ENCODE measurements at places on chromosomes 5 and 9.

DNA sequence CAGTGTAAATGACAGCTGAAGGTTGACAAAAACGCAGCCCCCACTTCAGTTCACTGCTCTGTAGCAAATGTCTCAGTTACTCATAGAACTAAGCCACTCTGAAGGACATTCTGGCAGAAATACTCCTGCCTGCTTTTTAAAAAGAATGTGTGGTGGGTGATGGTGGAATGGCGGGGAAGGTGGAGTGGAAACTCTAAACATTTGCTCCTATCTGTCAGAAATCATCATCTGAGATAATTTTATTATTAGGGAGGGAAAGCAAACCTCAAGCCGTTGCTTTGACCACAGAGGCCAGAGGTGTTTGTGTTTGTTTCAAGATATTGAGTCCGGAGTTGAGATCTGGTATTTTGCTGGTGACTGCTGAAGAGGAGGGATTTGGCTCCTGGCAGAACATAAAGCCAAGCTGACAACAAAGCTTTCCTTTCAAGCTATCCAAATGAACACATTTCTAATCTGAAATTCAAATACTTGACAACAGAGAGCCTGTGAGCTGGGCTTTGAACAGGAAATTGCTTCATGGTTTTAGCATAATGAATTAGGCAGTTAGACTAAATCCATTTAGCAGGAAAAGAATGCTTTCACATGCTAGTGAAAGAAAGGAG, 362.7 kb downstream of the CSNK1G3 start:
- no peak for DNase-seq

GRCh38 chr9:89606624-89607311, 2.0 kb downstream of the GADD45G start:
- no peak for DNase-seq

GRCh38 chr5:157594675-157595459, 19.3 kb upstream of the ADAM19 start:
- DNase-seq: no peak

DNA sequence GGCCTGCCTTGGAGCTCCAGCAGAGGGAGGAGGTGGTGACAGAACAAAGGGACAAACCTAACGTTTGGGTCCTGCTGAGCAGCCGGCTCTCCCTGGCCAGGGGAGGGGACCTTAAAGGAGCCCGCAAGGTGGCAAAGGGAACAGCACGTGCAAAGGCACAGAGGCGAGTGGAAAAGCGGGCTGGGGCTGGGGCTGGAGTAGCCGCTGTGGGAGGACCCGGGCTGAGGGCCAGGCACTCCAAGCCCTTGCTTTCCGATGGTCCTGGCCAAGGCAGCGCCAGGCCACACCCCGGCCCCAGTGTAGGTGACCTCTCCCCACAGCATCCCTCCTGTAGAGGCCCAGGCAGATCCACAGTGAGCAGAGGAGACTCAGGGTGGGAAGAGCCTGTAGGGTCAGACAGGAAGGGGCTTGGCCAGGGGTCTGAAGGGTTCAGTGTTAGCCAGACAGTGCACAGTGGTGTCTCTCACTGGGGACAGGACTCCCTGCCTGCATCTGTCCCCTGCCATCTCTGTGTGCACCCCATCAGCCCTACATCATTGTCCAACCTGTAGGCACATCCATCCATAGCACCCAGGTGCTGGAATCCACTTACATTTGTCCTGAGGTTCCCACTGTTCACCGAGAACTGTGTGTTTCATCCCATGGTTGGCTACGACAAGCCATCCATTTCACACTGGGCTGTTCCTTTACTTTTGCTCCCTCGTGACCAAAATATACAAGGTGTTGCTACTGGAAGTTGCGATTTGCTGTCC, 77.0 kb downstream of the NEK6 start:
- no peak for DNase-seq

DNA sequence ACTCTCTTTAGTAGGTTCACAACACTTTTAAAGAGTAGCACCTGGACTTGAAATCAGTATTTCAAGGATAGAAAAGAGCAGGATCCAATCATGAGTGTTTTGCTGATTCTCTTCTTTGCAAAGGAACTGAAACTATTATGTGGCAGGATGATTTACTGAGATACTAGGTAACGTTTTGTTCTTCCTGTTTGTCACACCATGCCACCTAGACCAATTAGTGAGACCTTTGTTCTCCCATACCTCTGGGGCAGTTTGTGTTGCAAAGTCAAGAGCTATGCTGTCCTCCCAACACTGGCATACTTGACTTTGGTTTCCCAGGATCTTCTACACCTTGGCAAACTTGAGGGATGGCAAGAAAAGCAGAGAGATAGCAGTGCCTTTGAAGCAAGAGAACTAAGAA, 43.4 kb downstream of the PPP1R2B start:
- DNase-seq: no peak

- DNase-seq: no peak
Measured at GRCh38 chr5:45038366-45038987, 229.7 kb downstream of the MRPS30 start.

- no peak for DNase-seq
Measured at GRCh38 chr5:168978500-168978899, 322.4 kb downstream of the SLIT3 start.

DNA sequence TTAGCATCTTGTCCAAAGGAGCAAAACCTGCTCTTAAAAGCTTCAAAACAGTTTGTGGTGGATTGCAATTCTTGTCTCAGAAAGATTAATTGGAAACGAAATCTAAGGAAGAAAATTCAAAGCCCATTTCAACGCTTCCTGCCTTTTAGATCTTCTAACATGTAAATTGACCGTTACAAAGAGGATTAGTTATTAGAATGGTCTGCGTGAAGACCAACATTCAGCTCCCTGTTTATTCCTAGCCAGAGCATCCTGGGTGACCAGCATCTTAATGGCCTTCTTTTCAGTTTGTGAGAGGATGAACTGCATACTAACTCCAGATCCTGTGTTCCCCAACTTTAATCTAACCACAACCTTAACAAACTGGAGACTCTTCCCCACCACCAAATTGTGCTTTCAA, 109.9 kb upstream of the SLC1A3 start:
- no peak for DNase-seq

DNA sequence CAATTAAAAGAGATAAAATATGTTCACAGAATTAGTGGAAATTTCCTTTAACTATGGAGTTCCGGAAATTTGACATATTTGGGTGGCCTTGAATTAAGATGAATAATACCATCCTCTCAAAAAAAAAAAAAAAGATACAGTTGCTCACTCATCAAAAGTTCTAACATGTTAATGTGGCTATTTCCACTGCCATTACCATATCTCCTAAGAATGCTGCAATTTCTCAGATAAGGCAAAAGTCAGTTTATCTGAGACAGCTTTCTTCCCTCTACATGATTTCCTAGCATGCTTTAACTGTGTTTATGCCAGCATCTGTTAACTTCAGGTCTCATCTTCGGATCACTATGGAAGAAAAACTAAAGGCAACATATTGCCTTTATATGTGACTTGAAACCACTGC, 2.6 kb downstream of the FASTKD3 start:
- DNase-seq: no peak

DNA sequence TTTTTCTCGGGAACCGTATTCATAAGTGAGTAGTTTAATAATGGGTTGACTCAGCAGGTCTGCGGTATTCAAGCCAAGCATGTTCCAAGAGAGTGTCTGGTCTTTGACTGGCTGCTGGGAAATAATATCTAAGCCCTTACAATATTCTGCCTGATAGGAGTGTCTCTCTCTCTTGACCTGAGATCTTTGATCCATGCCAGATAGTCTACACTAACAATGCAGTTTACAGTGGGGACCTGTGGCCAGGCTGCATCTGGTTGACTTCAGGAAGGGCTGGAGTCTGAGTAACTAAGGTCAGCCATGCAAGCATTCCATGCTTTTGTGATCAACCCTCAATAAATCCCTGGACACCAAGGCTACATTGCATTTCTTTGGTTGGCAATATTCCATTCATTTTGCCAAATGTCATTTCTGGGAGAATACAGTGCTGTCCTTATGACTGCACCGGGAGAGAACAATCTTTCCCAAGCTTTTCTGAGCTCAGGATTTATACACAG, 195.5 kb downstream of the SEMA5A start:
- no peak for DNase-seq

GRCh38 chr9:20305452-20305851, 316.8 kb downstream of the MLLT3 start:
- no peak for DNase-seq

GRCh38 chr5:78504704-78505677, 143.6 kb downstream of the LHFPL2 start:
- DNase-seq: no peak

DNA sequence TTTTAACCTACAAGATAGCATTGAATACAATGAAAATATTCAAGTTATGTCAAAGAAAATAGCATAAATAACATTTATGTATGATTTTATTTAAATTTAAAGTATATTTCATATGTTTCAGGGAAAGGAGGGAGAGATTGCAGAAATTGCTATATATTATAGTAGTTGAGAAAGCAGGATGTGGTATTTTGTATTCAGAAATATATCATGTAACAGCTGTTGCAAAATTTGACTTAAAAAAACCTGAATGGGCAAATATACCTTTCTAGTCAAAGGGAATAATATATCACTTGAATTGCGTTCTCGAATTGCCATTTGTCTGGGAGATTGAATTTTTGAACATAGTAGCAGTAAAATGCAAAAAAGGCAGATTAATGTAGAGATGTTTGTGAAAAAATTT, 80.6 kb downstream of the PAM start:
- no peak for DNase-seq

DNA sequence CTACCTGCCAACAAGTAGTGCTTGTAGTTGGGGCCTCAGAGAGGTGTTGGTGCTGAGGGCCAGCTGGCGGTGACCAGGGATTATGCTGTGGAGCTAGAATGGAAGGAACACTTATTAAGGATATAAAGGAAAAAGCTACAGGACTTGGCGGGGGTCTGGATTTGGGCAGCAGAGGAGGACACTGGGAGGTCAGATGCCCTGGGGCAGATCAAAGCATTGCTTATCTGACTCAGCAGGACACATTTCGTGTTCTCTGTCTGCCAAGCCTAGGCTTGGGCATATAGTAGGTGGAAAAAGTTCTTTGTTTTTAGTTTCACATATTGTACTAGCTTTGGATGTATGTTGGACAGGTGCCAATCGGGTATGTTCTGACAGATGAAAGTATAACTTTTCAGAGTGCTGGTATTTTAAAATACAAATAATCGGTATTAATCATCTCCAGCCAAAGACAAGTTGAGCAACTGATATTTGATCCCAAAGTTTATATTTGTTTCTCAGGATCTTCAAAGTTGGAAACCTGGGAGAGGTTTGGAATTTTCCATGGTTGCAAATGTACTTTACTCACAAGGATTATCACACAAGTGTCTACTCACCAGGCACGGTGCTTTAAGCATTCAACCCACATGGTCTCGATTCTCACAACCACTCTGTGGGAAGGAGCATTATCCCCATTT, 69.4 kb downstream of the IQGAP2 start:
- no peak for DNase-seq

DNA sequence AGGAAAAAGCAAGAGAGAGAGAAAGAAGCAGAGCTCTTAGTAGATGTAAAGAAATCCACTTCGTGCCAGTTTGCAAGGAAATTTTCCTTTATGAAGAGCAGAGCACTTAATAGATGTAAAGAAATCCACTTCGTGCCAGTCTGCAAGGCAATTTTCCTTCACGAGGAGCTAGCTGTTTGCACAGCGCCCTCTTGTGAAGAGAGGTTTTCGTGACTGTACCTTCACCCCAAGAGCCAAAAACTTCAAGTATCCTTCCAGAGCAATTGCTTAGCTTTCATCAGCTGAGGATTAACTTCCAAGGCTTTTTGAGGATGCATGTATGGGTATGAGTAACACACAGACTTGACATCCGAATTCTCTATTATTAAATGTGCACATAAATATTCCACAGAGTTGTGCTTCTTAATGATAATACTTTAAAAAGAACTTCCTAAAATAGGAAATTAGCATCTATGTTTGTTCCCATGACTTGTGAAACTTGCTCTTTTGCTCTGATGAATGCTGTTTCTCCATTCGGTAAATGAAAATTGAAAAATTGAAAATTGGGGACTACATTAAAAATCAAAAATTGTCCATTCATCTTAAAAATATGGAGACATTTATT, 525.6 kb downstream of the PDE4D start:
- no peak for DNase-seq

- no peak for DNase-seq
Measured at GRCh38 chr5:72151169-72151568, 43.9 kb downstream of the MAP1B start.

GRCh38 chr5:1129711-1130055, 17.8 kb upstream of the SLC12A7 start:
- no peak for DNase-seq

GRCh38 chr5:60883229-60883628, 39.2 kb upstream of the ELOVL7 start:
- DNase-seq: no peak

DNA sequence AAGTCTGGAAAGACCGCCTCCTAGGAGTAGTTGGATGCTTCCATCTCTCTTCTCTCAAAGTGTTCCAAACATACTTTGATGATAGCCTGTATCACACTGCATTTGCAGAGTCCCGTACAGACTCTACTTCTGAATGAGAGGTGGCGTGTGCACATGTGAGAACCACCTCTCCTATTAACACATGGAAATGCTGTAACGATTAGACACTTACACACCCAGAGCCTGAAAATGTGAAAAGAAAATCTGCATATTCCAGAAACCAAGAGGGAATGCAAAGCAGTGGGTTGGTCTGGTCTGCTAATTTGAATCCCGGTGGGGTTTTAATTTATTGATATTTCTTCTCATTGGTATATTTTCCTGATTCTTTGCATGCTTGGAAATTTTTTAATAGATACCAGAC, 10.5 kb downstream of the UGCG start:
- DNase-seq: no peak

DNA sequence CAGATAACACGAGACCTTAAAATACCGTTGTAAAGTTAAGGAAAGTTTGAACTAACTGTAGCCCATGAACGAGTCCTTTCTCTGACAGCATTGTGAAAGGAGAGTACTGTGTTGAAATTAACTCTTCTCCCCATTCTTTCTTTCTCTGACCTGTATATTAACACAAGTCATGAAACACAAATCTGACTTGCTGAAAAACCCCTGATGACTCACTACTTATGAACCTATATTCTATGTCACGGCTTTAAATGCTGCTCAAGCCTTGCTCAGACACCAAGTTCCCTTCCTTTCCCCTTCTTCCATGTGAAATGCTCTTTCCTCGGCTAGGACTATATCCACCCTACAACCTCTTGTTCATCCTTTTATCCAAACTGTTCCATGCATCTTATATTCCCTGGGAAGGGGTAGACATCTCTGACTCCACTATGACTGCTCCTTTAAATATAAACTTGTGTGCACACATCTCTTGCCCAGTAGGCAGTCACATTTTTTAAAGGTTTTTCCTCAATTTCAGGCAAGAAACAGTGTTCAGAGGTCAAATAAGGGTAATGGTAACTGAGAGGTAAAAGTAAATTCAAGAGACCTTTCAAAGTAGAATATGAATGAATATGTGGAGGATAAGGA, 142.9 kb downstream of the NFIB start:
- DNase-seq: no peak

GRCh38 chr9:17509701-17510100, 69.2 kb upstream of the SH3GL2 start:
- no peak for DNase-seq

DNA sequence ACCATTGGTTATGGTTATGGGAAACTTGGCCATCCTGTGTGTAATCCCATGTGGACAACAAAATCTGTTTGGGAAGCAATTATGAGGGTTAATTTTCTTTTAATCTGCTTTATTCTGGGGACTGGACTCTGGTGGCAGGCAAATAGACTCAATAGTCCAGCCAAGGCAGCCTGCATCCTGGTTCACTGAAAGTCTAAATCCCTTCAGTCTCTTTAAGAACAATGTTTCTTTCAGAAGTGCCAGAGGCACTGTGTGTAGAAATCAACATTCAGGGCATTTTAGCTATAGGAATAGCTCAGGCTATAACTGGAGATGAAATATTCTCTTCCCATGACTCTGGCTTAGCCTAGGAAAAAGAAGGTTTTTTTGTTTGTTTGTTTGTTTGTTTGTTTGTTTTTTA, 118.0 kb downstream of the SPATA31D1 start:
- DNase-seq: no peak

Data from cerebellar nuclear complex (tissue), 1 donor.